Heart right ventricle (tissue), 16 donors: ENCODE measurements at places on chromosomes 4 and X. TPM values are rescaled to one million over a fixed set of nuclear protein-coding genes. Genes with fewer than 3 reads are reported as not detected.

UGT2B11 gene
- not detected for polyA plus RNA-seq

GAGE13 gene
- polyA plus RNA-seq = not detected

SATL1 gene
- polyA plus RNA-seq = not detected

SMAD1 gene
- 2.6 TPM for polyA plus RNA-seq

GUCY1A1 gene
- polyA plus RNA-seq = 6.7 TPM

SSX2 gene
- polyA plus RNA-seq = not detected

SPATA4 gene
- 0.16 TPM for polyA plus RNA-seq

RHOXF2 gene
- polyA plus RNA-seq = not detected

LPAR4 gene
- polyA plus RNA-seq = 0.09 TPM

CXCR3 gene
- polyA plus RNA-seq = 0.10 TPM

DRD5 gene
- 0.07 TPM for polyA plus RNA-seq

TNIP3 gene
- polyA plus RNA-seq = not detected

APBB2 gene
- polyA plus RNA-seq = 5.2 TPM

HPSE gene
- 0.32 TPM for polyA plus RNA-seq
